ENCODE measurements at places on chromosomes 5 and 9.
A peak's percentile ranks its signal among the peaks of the same experiment; 100 is the strongest.

DNA sequence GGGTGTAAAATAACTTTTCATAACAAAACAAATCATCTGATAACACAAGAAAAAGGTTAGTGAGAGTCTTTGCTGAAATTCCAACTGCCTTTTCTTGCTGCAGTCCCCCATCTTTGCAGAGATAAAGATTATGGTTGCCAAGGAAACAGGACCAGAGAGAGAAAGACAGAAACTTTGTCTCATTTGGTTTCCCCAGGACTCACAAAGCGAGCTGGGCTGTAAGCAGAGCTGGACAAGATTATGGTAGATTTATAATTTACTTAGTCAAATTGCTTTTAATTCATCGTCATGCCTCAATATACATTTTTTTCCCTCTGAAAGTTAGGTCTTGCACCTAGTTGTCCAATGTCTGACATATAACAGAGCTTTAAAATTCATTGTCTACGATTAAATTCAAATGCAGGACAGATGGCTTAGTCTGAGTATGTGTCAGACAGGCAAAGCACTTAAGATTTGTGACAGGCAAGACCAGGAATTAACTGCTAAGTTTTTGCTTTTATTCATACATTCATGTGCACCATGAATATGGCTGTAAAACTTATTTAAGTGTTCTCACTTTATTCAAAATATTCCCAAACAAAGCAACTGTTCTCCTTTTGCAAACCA is 17.4 kb downstream of the ENC1 start:
- H3K36me3 ChIP-seq = no peaks in the 10 kb centered on the region
- no peak for DNase-seq
- H3K27me3 ChIP-seq = peaks cover 15% of the 10 kb centered on the region
- H3K4me1 ChIP-seq = no peaks in the 10 kb centered on the region
- H3K27ac ChIP-seq = no peak overlapping the region
- no peak overlapping the region for H3K4me3 ChIP-seq

GRCh38 chr9:113584428-113585084 is 121.0 kb downstream of the RGS3 start:
- no peak for DNase-seq
- H3K36me3 ChIP-seq = no peaks in the 10 kb centered on the region
- H3K4me3 ChIP-seq = no peak overlapping the region

DNA sequence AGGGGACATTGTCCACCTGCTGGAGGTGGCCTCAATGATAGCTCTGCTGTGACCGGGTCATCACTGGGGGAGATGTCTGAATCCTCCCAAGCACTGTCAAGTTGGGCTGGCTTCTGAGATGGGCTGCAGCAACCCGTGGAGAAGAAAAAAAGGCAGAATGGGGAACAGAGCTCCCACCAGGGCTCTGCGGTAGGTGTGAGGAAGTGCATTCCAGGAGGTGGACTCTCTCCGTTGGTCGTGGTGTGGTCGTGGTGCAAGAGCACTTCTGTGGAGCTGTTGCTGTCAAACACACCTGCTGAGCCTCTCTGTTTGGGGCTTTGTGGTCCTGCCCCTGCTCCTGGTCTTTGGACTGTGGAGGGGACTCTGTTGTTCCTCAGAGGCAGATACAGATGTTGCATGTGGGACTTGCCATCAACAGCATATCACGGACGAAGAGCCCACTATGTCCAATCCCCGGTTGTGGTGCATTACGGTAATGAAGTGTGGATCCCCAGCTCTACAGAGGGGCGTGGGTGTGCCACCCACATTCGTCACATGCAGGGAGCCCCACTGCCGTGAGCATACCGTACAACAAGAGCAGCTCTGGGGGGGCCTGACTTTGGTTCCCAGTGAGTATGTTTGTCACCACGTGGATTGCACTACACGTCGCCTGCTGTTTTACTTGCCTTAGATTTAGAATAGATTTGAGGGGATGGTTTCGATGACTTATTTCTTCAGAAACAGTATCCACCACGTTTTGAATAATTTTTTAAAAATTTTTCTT is 36.0 kb upstream of the PITX1 start:
- no peak overlapping the region for H3K4me3 ChIP-seq
- H3K27ac ChIP-seq = no peak overlapping the region
- no peaks in the 10 kb centered on the region for H3K27me3 ChIP-seq
- no peaks in the 10 kb centered on the region for H3K4me1 ChIP-seq
- H3K36me3 ChIP-seq = no peaks in the 10 kb centered on the region

- peak overlapping the region; percentile 93 for H3K4me3 ChIP-seq
- DNase-seq = no peak
- H3K27me3 ChIP-seq = no peaks in the 10 kb centered on the region
Observed at GRCh38 chr9:122159925-122160246, 178 bp downstream of the MORN5 start.

DNA sequence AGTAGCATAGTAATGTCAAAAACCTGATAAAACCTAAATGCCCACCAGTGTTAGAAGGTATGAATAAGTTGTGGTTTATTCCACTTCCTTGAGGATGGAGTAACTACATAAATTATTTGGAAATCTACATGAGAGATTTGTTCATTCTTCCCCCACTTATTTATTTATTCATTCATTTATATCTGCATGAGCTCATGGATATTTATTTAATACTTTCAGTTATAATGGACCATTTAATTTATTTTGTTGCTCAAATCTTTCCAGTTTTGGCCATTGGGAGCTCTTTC is 223.8 kb upstream of the S1PR3 start:
- no peak for DNase-seq
- H3K36me3 ChIP-seq = no peaks in the 10 kb centered on the region
- H3K27ac ChIP-seq = no peak overlapping the region

GRCh38 chr9:123611226-123611625 is 255.2 kb downstream of the CRB2 start:
- no peaks in the 10 kb centered on the region for H3K4me1 ChIP-seq
- no peak overlapping the region for H3K27ac ChIP-seq
- H3K27me3 ChIP-seq = no peaks in the 10 kb centered on the region
- H3K36me3 ChIP-seq = no peaks in the 10 kb centered on the region
- DNase-seq = no peak

GRCh38 chr5:125452991-125453390 is 706.6 kb upstream of the ZNF608 start:
- H3K4me1 ChIP-seq = no peaks in the 10 kb centered on the region
- H3K27ac ChIP-seq = no peak overlapping the region

- no peaks in the 10 kb centered on the region for H3K36me3 ChIP-seq
- no peak for DNase-seq
- H3K27me3 ChIP-seq = no peaks in the 10 kb centered on the region
- peaks cover 13% of the 10 kb centered on the region for H3K4me1 ChIP-seq
- H3K27ac ChIP-seq = no peak overlapping the region
Observed at GRCh38 chr9:33453999-33454660, 6.7 kb upstream of the AQP3 start.

DNA sequence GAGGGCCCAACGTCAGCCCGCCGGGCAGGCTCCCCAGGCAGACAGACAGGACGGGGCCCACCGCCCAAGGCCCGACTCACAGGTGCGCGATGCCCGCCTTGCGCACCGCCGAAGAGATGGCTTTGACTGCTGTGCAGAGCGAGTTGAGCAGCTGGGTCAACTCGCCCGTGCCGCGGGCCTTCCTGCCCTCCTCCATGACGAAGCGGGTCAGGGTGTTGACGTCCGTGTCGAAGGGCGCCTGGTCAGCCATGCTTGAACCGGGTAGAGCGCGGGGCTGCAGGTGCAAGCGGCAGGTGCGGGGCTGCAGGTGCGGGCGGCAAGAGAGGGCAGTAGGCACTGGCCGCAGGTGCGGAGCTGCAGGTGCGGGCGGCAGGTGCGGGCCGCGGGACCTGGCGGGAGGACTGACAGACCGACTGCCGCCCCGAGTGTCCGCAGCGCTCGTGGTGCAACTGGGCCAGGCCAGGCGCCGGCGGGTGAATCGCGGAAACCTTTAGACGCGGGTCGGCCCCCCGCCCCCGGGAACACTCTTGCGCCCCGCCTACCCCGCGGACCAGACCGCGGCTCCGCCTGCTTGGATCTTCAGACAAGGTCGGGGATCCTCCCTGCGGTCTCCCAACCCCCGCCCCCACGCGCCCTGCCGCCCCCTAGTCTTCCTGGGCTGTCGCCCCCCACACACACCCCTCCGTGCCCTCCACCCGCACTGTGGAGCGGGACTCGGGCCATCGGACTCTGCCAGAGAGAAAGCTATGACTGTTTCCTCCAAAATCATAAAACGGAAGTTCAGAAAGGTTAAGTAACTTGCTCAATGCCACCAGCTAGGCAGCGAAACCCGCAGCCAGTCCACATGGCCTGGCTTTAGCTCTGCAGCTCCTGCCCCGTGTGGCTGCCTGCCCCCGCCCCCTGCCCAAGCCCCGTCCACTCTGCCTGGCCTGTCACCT is at the start of gene FBP1:
TSS of gene FBP1 (minus strand) at position 458 of the 938 bp plus-strand sequence. CDS start at position 250, 208 bp downstream.
- no peaks in the 10 kb centered on the region for H3K36me3 ChIP-seq
- H3K27me3 ChIP-seq = peaks cover 79% of the 10 kb centered on the region
- peaks cover 13% of the 10 kb centered on the region for H3K4me1 ChIP-seq
- no peak within 1 kb of the TSS for H3K27ac ChIP-seq
- peak; percentile 55 for DNase-seq
- H3K4me3 ChIP-seq = no peak within 1 kb of the TSS

DNA sequence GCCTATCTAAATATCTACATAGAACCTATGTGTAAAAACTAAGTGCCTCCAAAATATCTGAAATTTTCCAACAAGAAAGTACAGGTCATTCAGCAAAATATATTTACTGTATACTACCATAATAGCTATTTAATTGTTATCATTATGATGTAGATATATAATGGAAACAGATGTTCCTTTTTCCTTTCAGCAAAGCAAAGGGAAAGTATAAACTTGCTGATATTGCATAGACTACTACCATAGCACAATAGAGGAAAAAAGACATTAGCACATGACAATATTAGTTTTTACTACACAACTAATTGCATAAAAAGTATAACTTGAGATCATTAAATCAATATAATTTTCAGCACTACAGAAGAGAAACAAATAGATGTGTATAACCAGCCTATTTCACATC is 14.9 kb downstream of the NR2F1-AS1 start:
- no peaks in the 10 kb centered on the region for H3K4me1 ChIP-seq
- H3K27me3 ChIP-seq = no peaks in the 10 kb centered on the region

DNA sequence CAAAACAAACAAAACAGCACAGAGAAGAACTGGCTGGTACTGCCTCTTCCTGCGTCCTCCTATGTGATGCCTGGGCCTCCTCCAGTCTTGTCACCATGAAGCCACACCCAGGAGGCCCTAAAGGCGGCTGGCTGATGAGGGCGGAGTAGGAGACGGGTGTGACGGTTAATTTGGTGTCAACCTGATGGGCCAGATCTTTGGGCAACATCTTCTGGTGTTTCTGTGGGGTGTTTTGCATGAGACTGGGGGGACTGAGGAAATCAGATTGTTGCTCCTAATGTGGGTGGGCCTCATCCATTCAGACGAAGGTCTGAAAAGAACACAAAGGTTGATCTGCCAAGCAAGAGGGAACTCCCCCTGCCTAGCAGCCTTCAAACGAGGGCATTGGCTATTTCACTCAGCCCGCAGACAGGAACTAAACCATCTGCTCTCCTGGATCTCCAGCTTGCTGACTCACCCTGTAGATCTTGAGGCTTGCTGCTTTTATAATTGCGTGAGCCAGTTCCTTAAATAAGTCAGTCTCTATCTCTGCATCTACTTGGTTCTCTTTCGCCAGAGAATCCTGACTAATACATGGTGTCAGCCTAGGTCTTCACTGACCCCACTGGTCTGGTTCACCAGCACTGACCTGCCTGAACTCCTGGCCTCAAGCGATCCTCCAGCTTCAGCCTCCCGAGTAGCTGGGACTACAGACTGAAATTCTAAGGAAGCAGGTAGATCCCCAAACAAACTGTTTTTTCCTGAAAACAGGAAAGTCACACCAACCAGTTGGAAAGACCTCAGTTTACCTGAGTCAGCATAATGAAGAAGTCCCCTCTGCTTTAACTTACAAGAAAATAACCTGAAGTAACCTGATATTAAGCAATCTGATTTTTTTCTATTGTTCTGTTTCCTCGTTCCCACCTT is 12.8 kb upstream of the ZFP62 start:
- peaks cover 31% of the 10 kb centered on the region for H3K4me1 ChIP-seq
- DNase-seq = peak; percentile 71
- H3K27ac ChIP-seq = peak overlapping the region; percentile 90
- no peaks in the 10 kb centered on the region for H3K27me3 ChIP-seq

DNA sequence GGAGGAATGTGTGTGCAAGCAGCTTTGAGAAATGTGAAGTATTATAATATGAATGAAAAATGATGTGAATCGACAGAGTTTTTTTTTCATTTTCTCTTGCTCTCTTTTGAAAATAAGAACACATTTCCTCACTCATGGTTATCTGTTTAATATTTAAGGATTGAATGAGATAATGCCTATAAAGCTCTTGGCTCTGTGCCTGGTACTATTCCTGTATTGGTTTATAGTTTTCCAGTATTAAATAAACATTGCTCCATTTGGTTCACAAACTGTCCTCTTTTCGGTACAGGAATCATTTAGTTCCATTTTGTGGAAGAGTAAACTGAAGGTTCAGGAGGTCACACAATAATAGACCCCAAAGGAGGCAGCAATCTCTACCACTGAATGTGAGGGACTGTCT is 1185.5 kb upstream of the WWC1 start:
- DNase-seq = no peak
- H3K27me3 ChIP-seq = no peaks in the 10 kb centered on the region
- H3K4me1 ChIP-seq = no peaks in the 10 kb centered on the region
- H3K27ac ChIP-seq = no peak overlapping the region
- no peaks in the 10 kb centered on the region for H3K36me3 ChIP-seq
- H3K4me3 ChIP-seq = no peak overlapping the region

DNA sequence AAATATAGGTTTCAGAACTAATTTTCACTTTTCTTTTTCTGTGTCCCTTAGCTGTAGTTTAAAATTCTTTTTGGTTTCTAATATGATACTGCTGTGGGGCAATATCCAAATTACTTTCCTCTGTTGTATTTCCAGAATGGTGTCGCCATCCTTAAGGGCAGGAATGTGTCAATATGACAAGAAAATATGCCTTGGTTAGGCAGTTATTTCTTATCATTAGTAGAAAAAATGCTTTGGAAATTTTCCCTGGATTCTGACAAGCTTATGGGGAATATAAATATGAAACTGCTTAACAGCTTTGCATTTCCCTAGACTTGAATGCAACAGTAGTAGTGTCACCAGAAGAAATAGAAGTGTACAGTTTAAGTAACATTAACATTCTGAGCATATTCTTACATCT is 29.4 kb downstream of the ANKRD34B start:
- no peaks in the 10 kb centered on the region for H3K4me1 ChIP-seq
- H3K27ac ChIP-seq = no peak overlapping the region
- no peaks in the 10 kb centered on the region for H3K36me3 ChIP-seq

DNA sequence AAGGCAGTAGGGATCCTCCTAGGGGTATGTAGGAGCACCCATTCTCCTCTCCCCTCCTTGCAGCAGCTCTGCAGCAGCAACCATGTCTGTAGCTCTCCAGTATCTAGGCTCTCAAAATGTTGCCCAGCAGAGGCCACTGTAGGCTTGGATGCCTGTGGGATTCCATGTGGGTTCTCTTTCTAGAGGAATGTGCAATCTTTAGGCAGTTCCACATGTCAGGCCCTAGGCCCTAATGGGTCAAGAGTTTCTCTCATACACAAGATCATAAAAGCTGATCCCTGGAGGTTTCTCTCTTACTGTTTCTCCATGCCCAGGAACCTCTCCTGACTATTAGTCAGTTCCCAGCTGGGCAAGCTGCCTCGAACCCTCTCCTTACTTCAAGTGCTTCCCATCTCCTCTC is 215.8 kb downstream of the FRMD3 start:
- H3K27me3 ChIP-seq = no peaks in the 10 kb centered on the region
- H3K4me3 ChIP-seq = no peak overlapping the region
- no peak for DNase-seq

Data from K562 (cell line).